NCI-H510A treated with DMSO at 0.1 percent for 48 hours (cell line): ENCODE measurements at places on chromosomes 6 and 20.

DNA sequence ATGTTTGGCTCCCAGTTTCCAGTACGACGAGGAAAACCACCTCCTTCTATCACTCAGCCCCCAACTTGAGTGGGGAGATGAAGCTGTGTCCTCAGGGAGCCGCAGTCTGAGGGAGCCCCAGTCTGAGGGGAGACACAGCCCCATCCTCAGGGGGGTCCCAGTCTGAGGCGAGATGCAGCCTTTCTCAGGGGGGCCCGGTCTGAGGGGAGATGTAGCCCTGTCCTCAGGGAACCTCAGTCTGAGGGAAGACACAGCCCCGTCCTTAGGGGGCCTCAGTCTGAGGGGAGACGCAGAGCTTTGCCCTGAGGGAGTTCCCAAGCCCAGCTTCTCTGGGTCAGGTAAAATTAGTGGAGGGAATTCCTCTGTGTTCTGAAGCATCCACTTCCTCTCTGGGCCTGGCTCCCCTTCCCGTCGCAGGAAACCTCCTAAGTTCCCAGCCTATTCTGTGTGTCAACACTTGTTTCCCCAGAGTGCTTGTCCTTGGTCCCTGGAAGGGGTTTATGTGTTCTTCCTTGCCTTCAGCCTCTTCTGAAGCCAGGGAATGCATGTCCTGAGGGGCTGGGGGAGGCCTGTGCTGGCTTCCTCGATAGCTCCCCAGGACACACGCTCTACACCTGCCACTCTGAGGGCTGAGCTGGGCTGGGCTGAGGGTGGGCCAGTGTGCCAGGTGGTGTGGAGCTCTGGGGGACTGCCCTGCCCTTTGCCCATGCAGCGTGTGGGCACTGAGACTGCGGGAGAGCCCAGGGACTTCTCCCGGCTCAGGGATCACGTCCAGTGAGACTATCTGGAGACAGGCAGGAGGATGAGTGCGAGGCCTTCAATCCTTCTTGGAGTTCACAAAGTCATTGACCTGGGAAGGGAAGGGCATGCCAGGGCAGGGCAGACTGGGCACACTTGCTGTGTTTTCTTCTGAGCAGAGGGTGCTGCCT, 55.4 kb downstream of the VEGFA start:
- no peak for DNase-seq

DNA sequence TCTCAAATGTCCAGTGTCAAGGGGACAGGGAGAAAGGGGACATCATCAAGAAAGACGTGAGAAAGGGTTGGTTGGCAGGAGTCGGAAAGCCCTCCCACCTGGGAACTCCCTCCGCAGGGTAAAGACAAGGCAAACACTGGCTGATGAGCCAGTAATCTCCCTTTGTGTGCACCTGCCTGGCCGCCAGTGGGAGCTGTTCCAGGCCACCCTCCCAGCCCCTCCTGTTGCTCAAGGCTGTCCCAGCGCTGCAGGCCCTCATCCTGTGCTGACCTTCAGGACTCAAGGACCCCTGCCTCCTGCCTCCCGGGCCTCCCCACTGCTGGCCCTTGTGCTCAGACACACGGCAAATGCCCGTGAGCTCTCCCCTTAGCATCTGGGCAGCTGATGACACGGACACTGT, 7.4 kb downstream of the FRMD1 start:
- DNase-seq: no peak

DNA sequence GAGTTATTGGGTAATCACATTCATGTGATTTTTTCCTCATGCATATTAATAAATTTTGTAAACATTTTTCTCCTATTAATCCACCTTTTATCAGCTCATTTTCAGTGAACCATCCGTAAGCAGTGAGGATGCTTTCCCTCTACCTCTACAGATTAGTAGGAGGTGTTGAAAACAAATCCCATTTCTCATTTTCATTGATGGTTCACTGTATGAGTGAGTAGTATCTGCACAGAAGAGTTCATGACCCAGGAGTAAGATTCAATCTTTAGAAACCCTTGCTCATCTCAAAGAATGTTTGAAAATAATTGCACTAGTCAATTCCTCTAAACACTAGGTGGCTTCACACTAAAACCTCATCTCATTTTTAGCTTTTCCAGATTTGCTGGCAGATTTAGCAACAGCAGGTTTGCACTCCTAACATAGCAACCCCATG, 440.0 kb downstream of the HAO1 start:
- DNase-seq: no peak

DNA sequence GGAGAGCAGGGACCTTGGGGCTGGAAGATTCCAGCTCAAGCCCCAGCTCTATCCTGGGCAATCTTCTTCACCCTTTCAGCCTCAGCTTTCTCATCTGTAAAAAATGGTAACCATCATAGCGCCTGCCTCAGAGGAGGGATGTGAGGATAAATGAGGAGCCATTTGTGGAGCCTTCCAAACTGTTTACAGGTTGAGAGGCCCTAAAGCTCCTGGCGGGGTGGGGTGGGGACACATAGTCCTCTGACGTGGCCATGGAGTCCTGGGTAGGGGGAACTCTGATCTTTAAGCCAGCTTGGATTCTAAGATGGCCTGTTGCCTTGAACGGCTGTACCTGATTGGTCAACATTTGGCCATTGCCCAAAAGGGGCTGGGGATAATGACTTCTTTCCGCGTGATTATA, 111.1 kb downstream of the TOX2 start:
- DNase-seq: no peak

DNA sequence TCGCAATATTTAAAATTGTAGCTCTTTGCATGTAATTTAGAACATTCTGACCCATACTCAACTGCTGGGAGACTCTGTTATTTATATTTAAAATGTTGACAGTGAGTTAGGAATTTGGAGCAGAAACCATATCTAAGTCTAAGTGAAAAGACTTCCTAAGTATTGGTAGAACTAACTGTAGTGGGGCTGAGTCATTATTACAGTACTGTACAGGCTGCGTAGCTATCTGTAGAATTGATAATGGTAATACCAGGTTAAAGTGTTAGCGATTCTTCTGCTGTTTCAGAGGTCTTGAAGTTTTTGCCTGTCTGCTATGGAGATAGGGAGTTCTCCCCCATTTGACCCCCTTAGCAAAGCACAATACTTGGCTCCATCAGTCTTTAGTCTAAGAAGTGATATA, 3.6 kb downstream of the TOP1 start:
- no peak for DNase-seq

DNA sequence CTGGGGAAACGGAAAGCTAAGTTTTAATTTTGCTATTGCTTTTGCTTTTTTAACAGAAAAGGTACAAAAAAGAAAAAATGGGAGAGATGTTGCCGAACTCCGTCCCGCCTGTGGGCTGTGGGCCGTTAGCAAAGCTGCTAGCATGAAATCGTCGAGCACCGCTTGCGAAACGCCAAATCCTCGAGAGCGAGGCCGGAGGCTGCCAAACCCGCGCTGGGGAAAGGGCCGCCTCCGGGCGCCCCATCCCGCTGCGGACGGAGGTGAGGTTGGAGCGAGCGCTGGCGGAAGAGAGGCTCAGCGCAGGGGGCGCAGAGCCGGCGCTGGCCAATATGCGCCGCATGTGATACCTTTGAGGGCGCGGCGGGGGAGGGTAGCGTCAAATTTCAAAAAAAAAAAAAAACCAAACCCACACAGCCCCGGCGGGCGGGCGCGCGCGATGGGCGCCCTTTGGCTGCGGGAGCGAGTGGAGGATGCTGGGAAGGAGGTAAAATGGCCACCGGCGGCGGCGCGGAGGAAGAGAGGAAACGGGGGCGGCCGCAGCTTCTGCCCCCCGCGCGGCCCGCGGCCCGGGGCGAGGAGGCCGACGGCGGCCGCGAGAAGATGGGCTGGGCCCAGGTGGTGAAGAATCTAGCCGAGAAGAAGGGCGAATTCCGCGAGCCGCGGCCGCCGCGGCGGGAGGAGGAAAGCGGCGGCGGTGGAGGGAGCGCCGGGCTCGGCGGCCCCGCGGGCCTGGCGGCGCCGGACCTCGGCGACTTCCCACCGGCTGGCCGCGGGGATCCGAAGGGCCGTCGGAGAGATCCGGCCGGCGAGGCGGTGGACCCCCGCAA, at the start of gene ZCCHC3:
TSS of gene ZCCHC3 (plus strand) at position 473 of the 827 bp plus-strand sequence. CDS start at position 490, 17 bp downstream.
- DNase-seq: peak; percentile 91

GRCh38 chr20:41425180-41425884, 58.7 kb upstream of the EMILIN3 start:
- DNase-seq: no peak

- DNase-seq: no peak
Measured at GRCh38 chr6:37602346-37602745, 95.3 kb downstream of the MDGA1 start.

DNA sequence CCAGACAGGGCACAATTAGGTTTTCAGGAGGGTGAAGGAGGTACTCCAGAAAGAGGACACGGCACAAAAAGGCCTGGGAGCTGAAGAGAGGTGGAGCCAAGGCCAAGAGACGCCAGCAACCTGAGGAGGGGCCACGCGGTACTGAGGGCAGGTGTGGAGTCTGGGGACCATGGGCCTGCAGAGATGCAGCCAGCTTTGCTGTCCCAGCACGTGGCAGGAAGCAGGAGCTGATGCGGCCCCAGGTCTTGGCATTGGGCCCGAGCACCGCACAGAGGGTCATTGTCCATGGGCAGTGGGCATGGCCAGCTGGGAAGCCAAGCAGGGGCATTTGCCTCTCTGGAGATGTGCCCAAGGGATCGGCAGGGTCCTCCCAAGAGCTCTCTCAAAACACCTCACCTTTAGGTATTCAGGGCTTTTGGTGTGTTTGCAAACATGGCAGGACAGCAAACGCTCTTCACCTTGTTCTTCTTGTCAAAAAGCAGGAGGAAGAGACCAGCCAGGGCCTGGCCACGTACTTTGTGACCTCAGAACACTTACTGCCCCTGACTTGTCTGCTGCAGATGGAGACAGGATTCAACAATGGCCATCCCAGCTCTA, 1.4 kb upstream of the BPIFB1 start:
- DNase-seq: no peak

DNA sequence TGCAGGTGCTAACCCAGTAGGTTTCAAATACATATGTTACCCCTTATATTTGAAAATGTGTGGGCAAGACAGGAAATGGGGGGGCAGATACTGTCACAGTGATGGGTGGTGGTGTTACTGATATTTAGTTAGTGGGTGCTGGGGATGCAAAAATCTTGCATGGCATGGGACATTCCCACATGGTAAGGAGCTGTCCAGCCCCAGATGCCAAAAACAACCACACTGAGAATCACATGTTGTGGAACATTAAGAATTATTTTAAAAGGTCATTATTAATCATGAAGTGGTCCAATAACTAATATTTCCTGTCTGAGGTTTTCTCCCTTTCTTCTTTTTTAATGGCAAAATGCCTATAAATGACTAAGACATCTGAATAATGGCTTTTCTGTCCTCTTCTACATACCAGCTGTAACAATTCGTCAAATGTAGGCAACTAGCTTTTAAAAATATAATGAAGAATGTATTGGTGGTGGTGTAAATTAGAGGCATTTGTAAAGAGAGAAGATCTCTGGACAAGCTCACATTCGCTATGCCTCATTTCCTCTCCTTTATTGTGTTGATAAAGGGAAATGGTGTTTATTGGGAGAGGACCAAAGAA, 57.3 kb upstream of the SLC35B3 start:
- no peak for DNase-seq
